ENCODE measurements at places on chromosomes 13 and 19.

DNA sequence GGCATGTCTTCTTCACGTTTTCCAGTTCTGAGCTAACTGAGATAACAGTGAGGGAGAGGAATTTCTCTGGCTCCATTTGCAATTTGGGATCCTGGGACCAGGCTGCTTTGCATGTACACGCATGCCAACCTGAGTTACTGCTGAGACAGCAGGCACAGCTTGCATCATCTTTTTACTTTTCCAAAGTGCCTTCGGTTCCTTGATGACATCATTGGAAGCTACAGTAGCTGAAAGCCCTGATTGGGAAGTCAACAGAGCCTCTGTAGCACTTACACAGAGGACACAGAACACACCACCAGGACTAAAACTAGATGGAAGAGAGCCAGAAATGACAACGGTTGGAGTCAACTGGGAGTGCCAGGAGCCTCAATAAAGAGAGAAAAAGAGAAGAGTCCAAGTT lies 399.1 kb upstream of the GPC6 start:
- no peak for DNase-seq
- H3K4me3 ChIP-seq = no peak overlapping the region
- H3K4me1 ChIP-seq = no peaks in the 10 kb centered on the region
- no peaks in the 10 kb centered on the region for H3K36me3 ChIP-seq
- H3K27me3 ChIP-seq = no peaks in the 10 kb centered on the region

- 0 out of 2 replicates have a peak, but pooled peaks cover 5% of the 10 kb centered on the region for H3K36me3 ChIP-seq
- H3K4me3 ChIP-seq = no peak within 1 kb of the TSS
- no peaks in the 10 kb centered on the region for H3K4me1 ChIP-seq
- DNase-seq = peak; percentile 94
- no peaks in the 10 kb centered on the region for H3K27me3 ChIP-seq
Measured at GRCh38 chr19:18385675-18386542, at the start of gene GDF15. TSS of gene GDF15 (plus strand) at chr19:18386158. CDS start at chr19:18386190, 32 bp downstream.

DNA sequence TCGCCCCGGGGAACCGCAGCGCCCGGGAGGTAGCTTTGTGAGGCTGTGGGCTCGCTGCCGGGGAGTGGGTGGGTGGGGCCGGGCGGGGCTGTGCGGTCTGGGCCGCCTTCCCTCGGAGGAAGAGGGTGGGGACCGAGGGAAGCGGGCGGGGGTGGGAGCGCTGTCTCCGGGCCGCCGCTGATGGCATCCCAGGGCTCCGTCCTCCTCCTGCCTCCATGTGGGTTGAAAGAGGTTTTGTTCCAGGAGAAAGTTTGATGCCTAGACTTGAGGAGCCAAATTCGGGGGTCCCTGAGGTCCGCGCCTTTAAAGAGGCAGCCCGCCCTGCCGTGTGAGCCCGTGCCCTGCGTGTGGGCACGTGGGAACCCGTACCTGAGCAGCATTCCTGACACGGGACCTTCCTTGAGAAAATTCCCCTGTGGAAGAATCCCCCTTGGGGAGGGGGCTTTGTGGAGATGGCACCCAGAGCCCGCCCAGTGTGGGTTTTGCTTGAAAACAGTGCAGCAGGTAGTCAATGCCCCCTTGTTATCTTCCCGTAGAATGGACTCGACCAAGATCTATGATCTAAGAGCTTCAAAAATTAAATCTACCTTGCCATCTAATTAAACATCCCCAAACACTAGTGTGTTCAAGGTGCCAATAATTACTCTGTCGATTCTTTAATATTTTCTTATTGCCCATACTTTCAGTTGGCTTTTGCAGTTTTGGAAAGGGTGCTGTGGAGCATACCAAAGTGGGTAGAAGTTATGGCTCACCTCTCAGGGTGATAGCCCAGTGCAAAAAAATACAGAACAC lies 107.8 kb downstream of the RXFP2 start:
- H3K4me1 ChIP-seq = peaks cover 3% of the 10 kb centered on the region
- peak overlapping the region; percentile 76 for H3K4me3 ChIP-seq
- DNase-seq = no peak
- H3K27me3 ChIP-seq = peaks cover 4% of the 10 kb centered on the region

GRCh38 chr13:97125810-97126738 lies 96.1 kb upstream of the MBNL2 start:
- DNase-seq = no peak
- H3K4me3 ChIP-seq = no peak overlapping the region
- H3K27me3 ChIP-seq = no peaks in the 10 kb centered on the region
- H3K36me3 ChIP-seq = no peaks in the 10 kb centered on the region
